ENCODE measurements at places on chromosomes 11 and 22.

- DNase-seq = no peak
Measured at GRCh38 chr11:19676475-19677380, 35.9 kb upstream of the NAV2 start.

DNA sequence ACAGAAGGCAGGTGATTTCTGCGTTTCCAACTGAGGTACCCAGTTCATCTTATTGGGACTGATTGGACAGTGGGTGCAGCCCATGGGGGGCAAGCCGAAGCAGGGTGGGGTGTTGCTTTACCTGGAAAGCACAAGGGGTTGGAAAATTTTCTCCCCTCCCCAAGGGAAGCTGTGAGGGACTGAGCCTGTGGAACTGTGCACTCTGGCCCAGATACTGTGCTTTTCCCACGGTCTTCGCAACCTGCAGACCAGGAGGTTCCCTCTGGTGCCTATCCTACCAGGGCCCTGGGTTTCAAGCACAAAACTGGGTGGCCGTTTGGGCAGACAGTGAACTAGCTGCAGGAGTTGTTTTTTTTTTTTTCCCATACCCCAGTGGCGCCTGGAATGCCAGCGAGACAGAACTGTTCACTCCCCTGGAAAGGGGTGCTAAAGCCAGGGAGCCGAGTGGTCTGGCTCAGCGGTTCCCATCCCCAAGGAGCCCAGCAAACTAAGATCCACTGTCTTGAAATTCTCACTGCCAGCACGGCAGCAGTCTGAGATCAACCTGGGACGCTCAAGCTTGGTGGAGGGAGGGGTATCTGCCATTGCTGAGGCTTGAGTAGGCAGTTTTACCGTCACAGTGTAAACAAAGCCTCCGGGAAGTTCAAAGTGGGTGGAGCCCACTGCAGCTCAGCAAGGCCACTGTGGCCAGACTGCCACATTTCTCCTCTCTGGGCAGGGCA is 97.2 kb downstream of the JRKL start:
- no peak for DNase-seq

- DNase-seq = no peak
Measured at GRCh38 chr11:126700768-126701519, 299.6 kb downstream of the KIRREL3 start.

- no peak for DNase-seq
Measured at GRCh38 chr22:43005106-43005505, 9.8 kb downstream of the PACSIN2 start.

DNA sequence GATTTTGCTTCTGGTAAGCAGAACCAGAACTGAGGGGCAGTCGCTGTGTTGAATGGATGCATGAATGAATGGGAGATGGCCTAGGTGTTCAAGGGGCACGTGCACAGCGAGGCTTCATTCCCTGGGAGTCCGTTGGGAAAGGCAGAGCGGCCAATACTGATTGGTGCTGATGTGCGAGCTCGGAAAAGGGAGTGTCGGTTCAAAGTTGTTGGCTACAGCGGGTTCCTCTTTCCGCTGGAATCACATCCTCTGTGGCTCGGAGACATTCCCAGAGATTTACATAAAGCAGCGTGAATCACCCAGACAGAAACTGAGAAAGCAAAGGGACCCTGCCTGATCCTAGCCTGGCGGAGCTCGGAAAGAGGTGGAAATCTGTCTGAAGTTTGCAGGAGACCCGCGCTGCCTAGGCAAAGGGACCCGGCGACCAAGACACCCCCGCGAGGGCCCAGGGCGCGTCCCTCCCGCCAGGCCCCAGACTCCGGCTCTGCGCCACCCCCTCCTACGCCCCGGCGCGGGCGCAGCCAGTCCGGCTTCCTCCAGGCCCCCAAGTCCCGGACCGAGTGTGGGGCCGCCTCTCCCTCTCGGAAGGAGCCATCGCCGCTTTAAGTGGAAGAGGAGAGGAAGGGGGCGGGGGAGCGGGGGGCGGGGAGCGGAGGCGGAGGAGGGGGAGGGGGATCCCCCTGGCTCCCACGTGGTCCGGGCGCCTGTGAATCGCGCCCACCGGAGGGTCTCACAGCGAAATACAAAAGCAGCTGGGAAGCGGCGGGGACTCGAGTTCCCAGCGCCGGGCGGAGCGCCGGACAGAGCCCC is at the start of gene FJX1:
FJX1 (plus strand) TSS at position 774 of the 810 bp plus-strand sequence. CDS start 177 bp downstream, outside the sequence.
- no peak for DNase-seq

DNA sequence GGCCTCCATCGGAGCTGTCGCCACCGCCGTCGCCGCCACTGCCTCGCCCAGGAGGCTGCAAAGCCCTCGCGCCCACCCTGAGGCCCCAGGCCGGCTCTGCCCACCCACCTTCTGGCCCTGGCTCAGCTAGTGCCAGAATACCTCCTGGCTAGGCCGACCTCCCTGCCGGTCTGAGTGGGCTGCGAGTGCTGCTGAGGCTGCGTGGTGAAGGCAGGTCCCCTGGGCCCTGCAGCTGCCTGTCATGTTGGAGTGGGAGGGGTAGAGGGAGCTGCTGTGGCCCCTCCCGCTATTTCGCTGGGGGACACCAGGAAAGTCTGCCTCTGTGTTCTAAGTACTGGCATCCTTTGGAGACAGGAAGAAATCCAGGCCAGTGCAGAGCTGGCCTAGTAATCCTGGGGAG is 34.2 kb downstream of the LRRC10B start:
- DNase-seq = no peak

DNA sequence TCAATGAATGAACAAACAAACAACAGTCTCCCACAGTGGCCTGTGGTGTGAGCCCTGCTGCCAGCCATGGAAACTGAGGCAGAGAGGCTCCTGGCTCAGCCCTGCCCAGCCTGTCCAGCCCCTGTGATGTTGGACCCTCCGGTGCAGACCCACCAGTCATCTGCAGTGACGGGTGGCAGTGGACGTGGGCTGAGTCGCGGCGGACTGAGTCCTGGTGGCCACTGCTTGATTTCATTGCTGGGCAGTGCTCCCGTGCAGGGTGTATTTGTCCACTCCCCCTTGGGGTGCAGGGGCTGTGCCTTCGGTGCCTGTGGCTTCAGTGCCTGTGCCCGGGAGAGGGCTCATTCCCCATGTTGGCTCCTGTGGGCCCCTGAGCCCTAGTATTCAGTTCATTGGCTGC is 31.9 kb upstream of the MUC5AC start:
- no peak for DNase-seq

GRCh38 chr11:128254941-128255340 is 332.4 kb downstream of the ETS1 start:
- DNase-seq = no peak

DNA sequence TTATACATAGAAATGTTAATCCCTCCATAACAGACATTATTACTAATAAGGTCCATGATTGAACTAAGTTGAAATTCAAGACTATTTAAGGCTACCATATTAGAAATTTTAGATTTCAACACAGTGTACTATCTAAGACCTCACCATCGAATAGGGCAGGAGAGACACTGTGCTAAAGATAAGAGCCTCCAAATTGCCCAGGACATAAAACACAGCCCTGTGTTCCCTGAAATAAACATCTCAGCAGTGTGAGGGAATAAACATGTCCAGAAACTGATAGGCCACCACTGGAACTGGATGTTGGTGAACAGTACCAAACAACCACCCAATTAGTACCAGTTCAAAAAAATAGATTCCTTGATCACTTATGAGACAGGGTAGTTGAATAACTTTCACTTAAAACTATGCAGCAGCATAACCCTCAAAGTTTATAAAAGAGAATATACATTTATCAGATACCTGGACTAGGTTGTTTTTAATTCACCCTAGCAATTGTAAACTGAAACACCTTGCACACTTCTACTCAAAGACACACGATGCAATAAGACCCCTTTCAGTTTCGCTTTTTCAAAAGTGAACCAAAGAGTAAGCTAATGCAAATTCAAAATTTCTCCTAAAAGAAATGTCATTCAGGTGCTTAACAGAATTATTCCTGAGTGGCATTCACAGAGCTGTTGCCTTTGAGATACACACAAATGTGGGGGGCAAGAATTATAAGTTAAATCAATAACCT is 34.3 kb downstream of the USP28 start:
- no peak for DNase-seq

- DNase-seq = no peak
Measured at GRCh38 chr11:77262803-77263202, 38.7 kb downstream of the GDPD4 start.

DNA sequence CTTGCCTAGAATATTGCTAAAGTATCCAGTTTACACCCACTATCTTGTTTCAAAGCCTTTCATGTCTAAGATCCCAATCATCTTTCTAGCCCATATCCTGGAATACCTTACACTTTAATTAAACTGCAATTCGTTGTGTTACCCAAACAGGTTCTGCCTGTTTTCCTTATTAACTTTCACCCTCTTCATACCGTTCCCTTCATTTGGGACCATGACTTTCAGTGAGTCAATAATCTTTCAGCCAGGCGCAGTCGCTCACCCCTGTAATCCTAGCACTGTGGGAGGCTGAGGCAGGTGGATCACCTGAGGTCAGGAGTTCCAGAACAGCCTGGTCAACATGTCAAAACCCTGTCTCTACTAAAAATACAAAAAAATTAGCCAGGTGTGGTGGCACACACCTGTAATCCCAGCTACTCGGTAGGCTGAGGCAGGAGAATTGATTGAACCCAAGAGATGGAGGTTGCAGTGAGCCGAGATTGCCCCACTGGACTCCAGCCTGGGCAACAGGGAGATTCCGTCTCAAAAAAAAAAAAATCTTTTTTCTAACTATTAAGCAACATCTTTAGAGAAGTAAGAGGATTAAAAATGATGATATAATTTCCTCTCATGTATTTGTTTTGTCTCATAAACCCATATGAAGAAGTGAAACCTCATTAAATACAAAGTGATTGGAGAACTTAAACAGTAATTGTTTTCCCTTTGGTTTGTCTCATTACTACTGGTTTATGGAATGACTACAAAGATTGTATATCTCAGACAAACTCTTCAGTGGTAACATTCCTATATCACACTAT is 20.7 kb downstream of the DMC1 start:
- DNase-seq = no peak

DNA sequence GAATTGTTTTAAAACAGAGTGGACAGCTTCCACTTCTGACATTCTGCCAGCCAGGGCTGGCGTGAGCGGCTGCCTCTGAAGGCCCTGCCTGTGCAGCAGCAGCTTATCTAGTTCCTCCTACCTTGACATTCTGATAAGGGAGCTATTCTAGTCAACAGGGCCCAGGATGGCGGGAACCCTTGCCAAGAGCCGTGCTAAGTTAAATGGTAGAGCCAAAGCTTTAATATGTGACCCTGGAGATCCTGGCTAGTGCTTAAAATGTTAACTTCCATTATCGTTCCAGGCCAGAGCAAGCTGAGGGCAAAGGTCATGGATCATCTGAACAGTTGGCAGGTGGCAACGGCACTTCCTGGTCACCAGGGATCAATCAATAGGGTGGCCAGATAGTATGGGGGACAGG is 3.5 kb downstream of the KCNJ5 start:
- DNase-seq = no peak

- no peak for DNase-seq
Measured at GRCh38 chr11:13355191-13355590, 77.6 kb downstream of the BMAL1 start.

- DNase-seq = no peak
Measured at GRCh38 chr11:58498464-58498863, 9.4 kb downstream of the OR5B21 start.

- no peak for DNase-seq
Measured at GRCh38 chr11:130161441-130162145, 2.0 kb downstream of the ST14 start.

GRCh38 chr11:57251037-57251436 is 14.0 kb upstream of the APLNR start:
- DNase-seq = no peak

- DNase-seq = no peak
Measured at GRCh38 chr22:44678556-44679305, 23.3 kb upstream of the PRR5 start.

GRCh38 chr11:130122141-130122575 is 37.4 kb upstream of the ST14 start:
- DNase-seq = no peak

- DNase-seq = no peak
Measured at GRCh38 chr11:111624608-111625007, 22.4 kb downstream of the SIK2 start.

DNA sequence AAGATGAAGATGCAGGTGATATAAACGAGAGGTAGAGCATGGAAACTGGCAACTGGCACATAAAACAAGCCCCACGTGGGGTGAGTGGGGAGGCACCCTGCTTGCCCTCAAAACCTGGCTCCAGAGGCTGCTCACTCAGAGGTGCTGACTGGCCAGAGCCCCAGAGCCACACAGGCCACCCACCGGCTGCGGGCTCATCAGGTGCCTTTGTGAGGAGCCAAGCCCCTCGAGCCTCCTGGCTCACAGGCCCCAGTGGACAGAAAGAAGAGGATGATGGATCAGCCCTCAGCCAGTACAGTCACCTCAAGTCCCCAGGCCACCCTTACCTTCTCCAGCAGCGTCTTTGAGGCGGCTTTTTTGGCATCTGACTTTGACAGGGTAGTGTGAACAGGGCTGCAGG is 6.2 kb downstream of the CHID1 start:
- DNase-seq = no peak

- DNase-seq = no peak
Measured at GRCh38 chr11:35711173-35711910, 48.8 kb downstream of the TRIM44 start.

GRCh38 chr11:61046833-61047232 is 55.5 kb upstream of the CD5 start:
- DNase-seq = peak; percentile 12

All from activated effector memory CD4-positive, alpha-beta T cell treated with anti-CD3 and anti-CD28 coated beads, Interleukin-2, amount 50 U/mL, for 16 hours (primary cell).